Esophagus mucosa (tissue), 1 donor: ENCODE measurements at places on chromosomes 1 and 21. TPM values are rescaled to one million over a fixed set of nuclear protein-coding genes. Genes with fewer than 3 reads are reported as not detected.

The ADAMTS5 gene
- total RNA-seq: 0.80 TPM

The FLG2 gene
- total RNA-seq: not detected

The SERINC2 gene
- 109 TPM for total RNA-seq

DNA sequence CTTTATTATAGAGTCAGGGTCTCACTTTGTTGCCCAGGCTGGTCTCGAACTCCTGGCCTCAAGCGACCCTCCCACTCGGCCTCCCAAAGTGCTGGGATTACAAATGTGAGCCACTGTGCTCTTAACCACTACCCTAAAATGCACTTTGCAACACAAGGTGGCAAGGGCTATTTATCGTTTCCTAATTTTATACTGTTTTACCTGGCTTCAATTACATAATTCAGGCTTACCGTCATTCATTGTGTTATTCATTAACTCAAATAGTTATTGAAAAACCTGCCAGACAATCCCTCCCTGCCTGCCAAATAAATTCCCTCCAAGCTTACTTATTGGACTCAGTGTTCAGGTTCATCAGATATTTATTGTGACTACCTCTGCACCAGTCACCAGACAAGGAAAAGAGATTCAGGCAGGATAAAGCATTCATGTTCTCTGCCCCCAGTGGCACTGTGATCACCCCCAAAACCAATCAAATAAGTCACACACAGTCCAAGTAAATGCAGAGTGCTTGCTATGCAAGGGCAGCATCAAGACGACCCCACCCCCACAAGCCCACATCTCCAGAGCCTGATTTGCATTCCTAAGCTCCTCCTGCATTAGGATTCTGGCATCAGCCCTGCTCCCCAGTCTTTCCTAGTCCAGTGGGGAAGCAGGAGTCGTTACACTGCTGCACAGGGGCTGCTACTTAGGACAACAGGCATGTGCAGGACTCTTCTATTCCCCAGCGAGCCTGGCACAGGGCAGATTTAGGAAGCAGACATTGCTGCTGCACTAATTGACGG is 8.1 kb downstream of the PAQR7 start:
- peak; percentile 12 for ATAC-seq

DNA sequence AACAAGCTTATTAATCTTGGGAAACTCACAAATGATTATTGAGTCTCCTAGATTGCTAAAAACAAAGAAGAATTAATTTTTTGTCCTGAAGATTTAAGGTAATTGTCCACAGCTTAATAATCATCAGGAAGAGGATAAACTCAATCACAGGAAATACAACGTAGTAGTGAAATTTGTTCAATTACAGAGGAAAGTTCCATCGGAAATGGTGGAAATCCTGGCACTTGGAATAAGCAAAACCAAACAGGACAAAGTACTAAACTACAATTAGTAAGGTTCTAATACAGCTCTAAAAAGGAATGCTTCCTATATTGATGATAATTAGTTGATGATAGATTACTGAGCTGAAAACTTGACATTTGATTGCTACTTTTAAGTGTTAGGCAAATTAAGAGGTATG is 485.4 kb downstream of the USP25 start:
- no peak for ATAC-seq

- no peak for ATAC-seq
Measured at GRCh38 chr1:161502181-161502580, 3.1 kb upstream of the FCGR2A start.
